ENCODE measurements at places on chromosomes 3 and 15.

DNA sequence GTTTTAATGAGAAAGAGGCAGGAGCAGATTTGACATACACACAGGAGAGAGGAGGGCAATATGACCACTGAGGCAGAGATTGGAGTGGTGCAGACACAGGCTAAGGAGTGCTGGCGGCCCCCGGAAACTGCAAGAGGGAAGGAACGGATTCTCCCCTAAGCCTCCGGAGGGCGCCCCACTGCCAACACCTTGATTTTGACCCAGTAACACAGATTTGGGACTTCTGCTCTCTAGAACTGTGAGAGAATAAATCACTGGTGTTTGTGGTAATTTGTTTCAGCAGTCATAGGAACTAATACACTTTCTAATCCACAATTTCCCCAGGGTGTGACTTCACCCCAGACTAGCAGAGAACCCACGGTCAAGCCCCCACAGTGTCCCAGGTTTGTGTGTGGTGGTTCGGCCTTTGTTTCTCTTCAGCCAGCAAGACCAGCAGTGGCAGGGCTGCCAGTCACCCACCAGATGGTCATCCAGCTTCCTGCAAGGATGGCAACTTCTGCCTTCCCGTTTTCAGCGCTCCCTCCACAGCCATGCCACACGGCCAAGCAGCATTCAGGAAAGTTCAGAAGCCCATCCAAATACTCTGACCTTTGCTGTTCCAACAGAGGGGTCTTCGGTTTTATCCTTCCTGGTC is 23.6 kb upstream of the TSPAN3 start:
- DNase-seq, result no peak

GRCh38 chr15:26670116-26670515 is 102.8 kb downstream of the GABRB3 start:
- DNase-seq, result no peak

- no peak for DNase-seq
Observed at GRCh38 chr15:52427804-52428203, 100.9 kb downstream of the MYO5A start.

DNA sequence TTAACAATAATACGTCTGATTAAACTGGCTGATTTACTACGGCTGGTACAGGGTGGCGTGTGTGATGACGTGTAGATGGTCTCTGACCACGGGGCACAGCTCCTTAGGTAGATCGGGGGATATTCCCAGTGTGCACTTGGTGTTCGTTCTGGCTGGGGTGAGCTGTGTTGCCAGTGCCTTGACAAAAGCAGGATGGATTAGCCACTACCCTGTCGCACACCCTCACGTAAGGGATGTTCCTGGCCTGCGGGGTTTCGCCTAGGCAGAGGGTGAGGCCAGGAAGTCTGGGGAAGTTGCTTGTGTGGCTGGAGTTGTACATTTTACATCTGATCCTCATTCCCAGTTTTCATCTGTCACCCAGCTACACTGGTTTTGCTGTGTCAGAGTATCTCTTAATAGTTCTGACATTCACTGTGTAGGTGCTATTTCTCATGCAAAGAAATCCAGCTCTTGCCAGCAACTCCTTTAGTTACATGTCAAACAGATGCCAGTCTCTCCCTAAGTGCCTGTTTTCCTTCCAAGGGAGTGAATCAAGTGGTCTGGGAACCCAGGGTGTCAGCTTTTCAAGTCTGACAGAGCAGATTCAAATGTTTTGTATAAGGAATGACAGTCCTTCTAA is 66.1 kb upstream of the CCR4 start:
- no peak for DNase-seq

DNA sequence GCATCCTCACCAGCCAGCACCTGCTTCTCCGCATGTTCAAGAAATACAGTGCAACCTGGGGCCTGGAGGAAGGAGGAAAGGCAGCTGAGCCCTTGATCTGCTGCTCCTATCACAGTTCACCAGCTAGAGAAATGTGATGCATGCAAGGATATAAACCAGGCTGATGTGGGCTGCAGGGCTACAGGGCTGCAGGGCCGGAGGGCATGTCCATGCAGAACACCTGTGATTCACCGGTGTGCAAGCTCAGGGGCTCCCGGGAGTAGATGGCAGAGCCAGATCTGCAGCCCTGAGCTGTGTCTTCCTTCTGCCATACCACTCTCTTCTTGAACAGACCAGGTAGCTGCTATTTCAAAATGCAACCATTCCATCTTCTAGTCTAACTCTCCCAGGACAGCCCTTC is 84.9 kb downstream of the HMG20A start:
- no peak for DNase-seq

- DNase-seq, result peak; percentile 2
Observed at GRCh38 chr3:43855674-43856299, 165.0 kb downstream of the ABHD5 start.

DNA sequence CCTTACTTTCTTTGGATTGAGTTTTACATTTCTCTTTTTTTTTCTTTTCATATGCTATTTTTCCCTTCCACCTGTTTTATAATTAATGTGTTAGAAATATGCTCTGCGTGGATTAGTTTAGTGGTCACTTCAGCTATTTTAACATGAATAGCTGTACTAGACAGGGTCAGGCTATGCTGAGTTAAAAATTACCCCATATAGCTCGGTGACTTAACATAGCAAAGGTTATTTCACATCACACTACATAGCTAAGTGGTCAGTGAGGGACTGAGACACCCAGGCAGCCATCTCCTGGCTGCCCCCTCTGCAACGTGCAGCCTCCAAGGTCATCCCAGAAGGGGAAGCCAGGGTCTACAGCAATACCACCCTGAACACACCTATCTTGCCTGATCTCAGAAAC is 46.9 kb upstream of the KIF23 start:
- DNase-seq, result no peak

GRCh38 chr3:124926426-124927101 is 8.0 kb downstream of the MUC13 start:
- DNase-seq, result no peak

DNA sequence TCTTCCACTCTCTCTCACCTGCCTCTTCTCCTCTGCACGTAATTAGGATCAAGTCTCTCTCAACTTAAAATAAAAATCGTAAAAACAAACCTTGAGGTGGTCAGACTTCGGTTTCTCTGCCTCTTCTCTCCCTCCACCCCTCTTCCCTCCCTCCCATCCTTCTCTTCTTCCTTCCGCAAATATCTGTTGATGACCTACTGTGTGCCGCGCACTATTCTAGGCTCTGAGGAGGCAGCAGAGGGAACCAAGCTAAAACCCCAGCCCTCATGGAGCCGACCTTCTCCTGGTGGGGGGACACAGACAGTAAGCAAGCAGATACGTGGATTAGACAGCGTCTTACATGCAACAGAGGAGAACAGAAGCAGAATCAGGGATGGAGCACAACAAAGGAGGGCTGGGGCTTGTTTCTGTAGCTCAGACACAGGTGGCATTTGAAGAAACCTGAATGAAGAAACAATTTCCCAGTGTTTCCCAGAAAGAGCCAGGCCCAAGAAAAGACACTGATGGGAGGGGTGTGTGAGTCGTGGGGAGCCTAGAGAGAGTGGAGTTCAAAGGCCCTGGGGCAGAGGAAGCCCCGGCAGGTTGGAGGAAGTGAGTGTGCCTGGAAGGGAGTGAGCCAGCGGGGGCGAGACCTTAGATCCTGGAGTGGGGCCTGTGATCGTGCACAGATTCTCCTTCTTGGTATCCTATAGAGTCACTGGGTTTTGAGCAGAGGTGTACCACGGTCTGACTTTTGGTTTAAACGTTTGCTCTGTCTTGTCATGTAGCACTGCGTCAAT is 80.5 kb downstream of the TOP2B start:
- DNase-seq, result no peak

DNA sequence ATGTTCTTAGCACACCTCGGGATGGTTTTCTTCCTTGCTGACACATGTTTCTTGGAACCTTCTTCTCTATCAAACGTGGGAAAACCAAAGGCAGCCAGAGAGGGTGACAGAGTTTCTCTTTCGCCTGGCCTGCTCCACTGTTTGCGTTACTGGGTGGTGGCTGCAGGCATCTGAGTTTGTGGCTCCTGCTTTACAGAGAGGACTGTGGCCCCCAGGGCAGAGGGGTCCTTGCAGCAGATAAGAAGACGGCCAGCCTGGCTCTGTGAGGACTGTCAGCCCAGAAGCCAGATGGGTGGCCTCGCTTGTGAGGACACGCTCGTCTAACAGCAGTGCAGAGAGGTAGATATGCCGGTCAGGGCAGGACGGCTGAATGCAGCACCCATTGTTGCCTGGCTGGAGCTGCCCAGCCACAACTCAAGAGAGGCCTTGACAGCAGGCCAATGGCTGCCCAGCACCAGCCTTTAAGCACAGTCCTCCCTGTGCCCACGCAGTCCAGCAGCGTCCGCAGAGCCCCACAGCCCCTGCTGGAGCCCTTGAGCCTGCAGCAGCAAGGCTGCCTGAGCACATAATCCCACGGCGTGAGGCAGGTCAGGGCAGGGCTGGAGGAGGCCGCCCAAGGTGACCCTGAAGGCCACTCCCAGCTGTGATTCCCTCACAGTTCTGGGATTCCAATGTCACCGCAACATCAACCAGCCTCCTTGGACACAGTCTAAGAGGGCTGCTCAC is 15.0 kb upstream of the SPTBN5 start:
- no peak for DNase-seq

- DNase-seq, result no peak
Observed at GRCh38 chr15:59294574-59295260, 78.0 kb downstream of the MYO1E start.

- DNase-seq, result no peak
Observed at GRCh38 chr15:77684341-77685081, 51.8 kb upstream of the LINGO1 start.

DNA sequence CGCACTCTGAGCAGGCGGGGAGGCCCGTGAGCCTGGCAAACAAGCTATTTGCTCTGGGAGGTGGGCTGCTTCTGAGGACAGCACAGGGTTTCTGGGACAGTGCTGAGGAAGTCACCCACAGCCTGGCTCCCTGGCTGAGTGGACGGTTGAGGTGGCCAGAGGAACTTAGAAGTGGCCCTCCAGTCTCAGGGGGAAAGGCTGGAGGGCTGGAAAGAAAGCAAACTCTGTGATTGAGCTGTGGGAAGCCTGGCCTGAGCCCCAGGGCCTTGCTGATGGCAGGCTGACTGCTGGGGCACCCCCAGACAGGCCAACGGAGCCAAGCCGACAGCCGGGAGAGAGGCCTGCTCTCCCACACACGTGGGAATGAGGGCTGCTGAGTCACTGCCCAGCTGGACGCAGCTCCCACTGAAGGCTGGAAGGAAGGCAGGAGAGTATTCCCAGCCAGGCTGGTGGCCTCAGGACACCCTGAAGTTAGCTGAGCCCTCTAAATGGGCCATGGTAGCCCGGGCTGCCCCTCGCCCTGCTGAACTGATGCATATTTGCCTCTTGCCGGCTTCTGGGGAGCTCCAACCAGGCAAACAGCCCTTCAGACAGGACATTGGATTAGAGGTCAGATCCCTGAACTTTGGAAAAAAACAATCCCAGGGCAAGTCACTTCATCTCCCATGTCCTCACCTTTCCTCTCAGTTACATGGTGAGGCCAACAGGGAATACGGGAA is 98.0 kb upstream of the TLE3 start:
- no peak for DNase-seq

DNA sequence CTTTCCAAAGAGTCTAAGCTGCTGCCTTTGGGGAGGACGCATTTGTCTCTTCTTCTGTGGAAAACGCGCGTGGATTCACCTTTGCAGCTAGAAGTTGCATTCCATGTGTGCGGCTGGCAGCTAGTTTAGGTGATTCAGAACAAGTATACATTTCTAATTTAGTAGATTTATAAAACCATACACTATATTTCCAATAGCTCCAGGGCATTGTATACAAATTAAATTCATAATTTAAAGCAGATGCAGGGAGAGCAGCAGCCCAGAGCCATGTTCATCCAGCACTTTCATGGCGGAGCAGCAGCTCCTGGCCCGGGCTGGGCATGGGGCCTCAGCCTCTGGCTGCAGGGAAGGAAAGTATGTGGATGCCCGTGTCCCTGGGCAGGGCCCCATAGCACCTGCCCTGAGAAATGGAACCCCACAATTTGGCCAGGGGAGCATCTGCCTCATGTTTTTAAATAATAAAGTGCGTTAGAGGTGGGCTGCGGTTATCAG is 42.8 kb upstream of the SEC22A start:
- no peak for DNase-seq

- no peak for DNase-seq
Observed at GRCh38 chr3:41920406-41920965, 41.4 kb downstream of the ULK4 start.

GRCh38 chr3:111333642-111334041 is 208.4 kb upstream of the CD96 start:
- no peak for DNase-seq

- no peak for DNase-seq
Observed at GRCh38 chr15:32908872-32909271, 191.1 kb downstream of the GREM1 start.

- no peak for DNase-seq
Observed at GRCh38 chr3:39196671-39197356, 4.4 kb upstream of the XIRP1 start.

GRCh38 chr15:98580572-98580971 is 67.8 kb upstream of the IGF1R start:
- no peak for DNase-seq

GRCh38 chr3:190526787-190527762 is 13.2 kb downstream of the IL1RAP start:
- DNase-seq, result no peak

DNA sequence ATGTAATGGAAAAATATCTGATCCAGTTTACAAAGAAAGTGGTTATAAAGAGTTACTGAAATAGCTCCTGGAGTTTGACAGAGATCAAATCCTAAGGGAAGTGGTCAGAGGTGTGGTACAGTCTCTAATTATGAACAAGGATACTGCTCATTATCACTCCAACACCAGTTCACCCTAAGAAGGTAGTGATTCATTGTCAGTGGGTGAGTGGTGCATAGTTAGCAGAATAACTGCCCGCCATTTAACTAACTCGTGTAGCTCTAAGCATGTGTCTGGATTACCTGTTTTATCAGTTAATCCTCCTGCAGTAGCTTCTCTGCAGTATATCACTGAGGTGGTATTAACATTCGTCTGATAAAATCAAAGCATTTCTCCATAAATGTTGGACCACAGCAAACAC is 700.1 kb downstream of the NLGN1 start:
- DNase-seq, result no peak

DNA sequence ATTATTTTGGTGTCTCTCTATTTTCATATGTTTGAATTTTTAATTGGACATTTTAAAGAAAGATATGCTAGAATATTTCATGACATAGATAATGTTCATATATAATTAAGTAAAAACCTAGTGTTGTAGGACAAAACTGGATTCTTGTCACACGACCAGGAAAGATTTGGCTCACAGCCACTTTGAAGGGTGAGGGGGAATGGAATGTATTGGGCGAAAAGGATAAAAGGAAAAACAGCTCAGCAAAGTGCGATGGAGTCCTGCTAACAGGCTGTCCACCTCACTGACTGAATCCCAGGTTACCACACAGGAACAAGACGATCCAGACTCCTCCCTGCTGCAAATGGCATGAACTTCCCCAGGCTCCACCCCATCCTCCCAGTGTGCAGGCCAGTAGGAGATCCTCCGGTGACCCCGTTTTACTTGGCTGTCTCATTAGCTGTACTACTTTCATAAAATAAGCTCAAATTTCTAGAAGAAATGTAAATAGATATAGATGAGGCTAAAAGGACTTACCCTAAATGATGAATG is 186.2 kb downstream of the CD47 start:
- no peak for DNase-seq

GRCh38 chr3:113450911-113451310 is 9.6 kb upstream of the CFAP44 start:
- DNase-seq, result no peak

All from stimulated activated CD4-positive, alpha-beta T cell treated with anti-CD3 and anti-CD28 coated beads, Interleukin-1b, Interleukin-23, amount 100 ng/mL, for 1 hour (primary cell).